ENCODE measurements at places on chromosomes 4 and X. TPM values are rescaled to one million over a fixed set of nuclear protein-coding genes. Genes with fewer than 3 reads are reported as not detected.

The HDX gene
- total RNA-seq: 8.5 TPM

The USP26 gene
- not detected for total RNA-seq

The DDX53 gene
- not detected for total RNA-seq

The MTTP gene
- not detected for total RNA-seq

The AMER1 gene
- total RNA-seq: 2.9 TPM

The TLR1 gene
- total RNA-seq: 4.6 TPM

The SPATA4 gene
- total RNA-seq: not detected

The WDR19 gene
- 12.8 TPM for total RNA-seq

The PRDM5 gene
- 8.2 TPM for total RNA-seq

Data from vein endothelial cell (primary cell).